Activated CD4-positive, alpha-beta T cell treated with anti-CD3 and anti-CD28 coated beads, Interleukin-2, amount 50 U/mL, for 24 hours (primary cell): ENCODE measurements at places on chromosomes 6 and 20.

DNA sequence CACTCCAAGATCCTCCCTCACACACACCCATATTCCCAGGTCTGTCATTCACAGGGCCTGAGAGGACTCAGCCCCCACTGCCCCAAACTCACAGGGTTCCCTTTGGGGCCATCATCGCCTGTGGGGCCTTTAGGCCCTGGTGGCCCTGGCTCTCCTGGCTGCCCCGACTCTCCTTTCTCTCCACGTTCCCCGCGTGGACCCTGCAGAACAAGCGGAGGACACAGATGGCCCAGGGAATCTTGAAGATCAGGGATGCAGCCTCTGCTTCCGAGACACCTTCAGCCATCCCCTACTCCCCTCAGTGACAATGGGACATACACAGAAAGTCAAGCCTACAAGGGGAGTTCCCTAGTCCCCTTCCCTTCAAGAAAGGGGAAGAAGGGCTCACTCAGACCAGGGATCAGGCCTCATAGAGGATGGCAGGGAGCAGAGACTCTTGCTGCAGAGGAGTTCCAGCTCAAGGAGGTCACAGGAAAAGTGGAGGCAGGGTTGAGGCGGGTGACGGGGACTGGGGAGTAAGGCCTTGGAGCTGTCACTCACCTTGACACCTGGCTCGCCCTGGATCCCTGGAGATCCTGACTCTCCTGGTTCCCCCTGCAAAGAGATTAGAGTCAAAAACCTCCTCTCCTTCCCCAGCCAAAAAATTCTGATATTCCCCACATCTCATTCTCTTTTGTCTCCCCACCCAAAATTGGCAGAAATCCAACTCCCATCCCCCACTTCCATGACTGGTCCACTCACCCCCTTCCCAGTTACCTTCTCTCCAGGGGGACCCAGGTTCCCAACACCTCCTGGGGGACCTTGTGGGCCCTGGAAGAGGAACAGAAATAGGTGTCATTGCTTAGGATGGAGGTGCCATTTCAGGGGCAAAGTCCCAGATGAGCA lies 22.7 kb downstream of the COL11A2 start:
- DNase-seq = no peak

DNA sequence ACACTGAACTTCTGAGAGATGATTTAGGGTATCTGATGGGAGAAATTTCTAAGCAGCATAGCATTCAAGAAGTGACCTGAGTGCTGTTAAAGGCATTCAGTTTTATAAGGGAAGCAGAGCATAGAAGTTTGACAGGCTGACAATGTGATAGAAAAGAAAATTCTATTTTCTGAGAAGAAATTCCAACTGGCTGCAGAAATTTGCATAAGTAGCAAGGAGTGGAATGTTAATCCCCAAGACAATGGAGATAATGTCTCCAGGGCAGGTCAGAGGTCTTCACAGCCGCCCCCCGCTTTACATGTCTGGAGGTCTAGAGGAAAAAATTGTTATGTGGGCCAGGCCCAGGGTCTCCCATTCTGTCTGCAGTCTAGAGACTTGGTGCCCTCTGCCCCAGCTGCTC lies 1361.8 kb upstream of the EYS start:
- DNase-seq = no peak

GRCh38 chr6:13478525-13478966 lies 8.9 kb downstream of the GFOD1 start:
- DNase-seq = no peak

DNA sequence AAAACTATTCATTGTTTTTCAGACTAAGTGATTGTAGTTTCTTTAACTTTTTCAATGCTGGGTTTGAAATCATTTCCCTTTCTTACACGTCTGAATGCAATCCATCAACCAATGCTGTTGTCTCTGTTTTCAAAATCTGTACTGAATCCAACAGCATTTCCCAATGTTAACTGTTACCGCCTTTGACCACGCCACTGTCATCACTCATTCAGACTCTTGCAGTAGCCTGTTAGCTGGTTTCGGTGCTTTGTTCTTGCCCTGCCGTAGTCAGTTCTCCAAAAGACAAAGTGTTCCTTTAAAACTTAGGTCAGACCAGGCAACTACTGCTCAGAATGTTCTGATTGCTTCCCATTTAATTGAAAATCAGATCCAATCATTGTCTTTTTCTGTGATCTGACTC lies 131.3 kb downstream of the PLCB4 start:
- no peak for DNase-seq

DNA sequence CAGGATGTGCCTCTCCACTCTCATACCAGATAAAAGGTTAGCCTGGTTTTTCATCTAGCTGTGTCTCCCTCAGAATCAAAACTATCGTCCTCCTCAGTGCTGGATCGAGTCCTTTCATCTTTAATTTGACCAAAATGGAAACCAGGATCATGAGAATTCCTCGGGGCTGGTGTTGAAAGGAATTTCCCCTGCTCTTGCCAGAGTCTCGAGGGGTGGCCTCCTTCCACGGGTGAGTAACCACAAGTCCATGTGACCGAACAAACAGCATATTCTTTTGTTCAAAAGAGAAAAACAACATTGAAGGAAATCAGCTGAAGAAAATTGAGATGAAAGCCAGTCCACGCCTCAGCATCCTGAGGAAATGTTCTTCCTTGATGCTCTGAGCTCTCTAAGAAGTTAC lies 165.9 kb upstream of the CDYL start:
- DNase-seq = no peak

DNA sequence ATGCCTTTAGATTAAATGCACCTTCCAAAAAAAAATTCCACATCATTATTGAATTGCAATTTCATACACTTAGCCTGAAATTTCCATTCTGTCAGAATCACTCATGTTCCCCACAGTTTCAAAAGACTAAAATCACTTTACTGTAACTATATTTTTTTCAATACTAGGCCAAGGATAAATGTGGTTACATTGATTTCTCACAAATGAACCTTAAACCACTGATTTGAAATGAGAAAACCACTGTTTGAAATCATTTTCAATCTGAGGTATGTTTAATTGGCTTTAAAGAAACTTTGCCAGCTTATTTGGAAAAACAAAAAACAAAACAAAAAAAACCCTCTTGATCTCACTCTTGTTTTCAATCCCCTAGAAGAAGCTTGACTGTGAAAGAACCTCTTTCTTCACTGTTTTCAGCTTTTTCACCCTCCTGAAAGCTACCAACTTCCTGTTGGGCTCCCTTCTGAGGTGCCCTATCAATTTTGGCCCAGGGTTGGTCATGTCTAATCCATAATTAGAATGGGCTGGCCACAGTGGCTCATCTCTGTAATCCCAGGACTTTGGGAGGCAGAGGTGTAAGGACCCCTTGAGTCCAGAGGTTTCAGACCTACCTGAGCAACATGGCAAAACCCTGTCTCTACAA lies 242.5 kb downstream of the ADGRG6 start:
- no peak for DNase-seq

DNA sequence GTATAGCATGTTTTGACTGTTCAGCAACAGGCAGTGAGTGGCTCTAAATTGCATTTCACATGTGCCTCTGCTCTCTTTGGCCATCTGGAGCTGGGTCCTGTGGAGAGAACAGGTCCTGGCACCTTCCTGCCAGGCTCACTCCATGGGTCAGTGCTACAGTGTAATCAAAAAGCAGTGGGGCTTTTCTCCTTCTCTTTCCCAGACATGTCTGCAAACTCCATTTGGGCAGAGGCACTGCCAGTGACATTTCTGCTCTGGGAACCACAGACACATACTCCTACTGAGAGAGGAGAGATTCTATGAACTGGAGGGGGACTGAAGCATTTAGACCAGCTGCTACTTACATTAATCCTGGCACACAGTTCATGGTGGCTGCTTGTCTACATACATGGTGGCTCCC lies 68.3 kb upstream of the TRAF3IP2 start:
- no peak for DNase-seq

DNA sequence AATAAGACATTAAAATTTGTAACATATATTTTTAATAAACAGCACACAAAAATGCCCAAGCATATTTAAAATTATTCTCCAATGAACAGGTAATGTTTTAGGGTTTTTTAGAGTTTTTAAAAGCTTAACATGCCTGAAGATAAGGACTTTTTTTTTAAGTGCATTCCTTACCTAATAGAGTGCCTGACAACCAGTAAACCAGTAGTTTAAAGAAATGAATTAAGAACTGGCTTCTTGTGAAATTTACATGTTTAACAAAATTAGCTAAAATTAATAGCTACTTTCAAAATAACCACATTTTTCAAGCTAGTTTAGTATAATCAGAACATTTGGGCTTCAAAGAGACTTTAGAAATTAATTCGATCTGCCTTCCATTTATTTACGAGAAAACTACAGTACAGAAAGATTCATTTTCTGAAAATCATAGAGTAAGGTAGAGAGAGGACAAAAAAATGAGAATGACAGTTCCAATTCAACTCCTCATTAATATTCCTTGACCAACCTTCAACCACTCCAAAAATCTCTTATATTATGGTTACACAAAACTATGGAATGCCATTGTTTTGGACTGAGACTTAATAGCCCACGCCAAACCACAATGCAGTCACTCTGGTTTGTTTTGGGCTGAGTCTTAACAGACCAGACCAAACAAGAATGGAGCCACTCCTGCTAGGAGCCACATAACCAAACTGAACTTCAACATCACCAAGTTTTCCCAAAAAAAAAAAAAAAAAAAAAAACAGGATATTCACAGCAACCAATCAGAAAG lies 5.7 kb upstream of the PLN start:
- no peak for DNase-seq

GRCh38 chr6:32114796-32115195 lies 5.7 kb upstream of the TNXB start:
- DNase-seq = no peak

DNA sequence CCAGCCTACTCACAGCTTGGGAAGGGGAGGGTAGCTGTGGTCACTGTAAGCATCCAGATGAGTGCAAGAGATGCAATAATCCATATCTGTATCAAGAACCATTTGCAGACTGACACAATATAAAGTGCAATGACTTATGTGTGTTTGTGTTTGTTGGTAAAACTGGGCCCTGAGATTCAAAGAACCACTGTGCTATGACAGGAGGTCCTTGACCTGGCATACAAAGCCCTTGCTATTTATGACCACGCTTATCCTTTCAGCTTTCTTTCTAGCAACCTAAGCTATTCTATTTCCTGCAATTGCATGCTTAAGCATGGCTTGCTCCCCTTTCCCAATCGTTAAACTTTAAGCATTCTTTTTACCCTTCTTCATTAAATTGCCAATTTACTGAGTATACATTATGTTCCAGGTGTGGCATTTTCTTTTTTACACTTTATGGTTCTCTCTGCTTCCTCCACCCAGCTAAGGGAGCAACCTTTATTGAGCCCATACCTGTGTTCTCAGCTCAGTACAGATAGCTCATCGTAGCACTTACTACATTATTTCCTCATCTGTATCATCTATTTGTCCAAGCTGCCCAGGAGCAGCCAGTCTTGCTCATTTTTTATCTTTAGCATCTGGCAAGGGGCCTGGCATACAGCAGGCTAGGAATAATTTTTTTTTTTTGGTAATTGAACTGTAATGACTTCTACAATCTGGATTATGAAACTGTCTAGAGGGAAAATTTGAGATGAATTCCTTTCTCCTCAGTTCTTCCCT lies 3.5 kb downstream of the MCUR1 start:
- no peak for DNase-seq

DNA sequence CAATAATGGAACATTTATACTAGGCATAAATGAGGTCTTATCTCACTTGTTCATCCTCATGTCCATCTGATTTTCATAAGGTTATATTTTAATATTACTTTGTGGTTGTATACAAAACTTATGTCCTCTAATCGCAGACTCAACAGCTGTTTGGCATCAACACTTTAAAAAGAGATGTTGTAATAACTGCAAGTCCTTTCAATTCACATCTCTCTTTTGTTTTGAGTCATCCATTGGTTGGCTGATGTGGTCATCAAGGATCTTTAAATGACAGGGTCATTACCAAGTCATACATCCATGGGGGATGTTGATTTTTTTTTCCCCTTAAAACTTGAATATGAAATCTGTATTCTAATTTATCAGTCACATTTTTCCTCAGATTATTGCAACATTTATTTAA lies 299.4 kb upstream of the NRSN1 start:
- DNase-seq = no peak

DNA sequence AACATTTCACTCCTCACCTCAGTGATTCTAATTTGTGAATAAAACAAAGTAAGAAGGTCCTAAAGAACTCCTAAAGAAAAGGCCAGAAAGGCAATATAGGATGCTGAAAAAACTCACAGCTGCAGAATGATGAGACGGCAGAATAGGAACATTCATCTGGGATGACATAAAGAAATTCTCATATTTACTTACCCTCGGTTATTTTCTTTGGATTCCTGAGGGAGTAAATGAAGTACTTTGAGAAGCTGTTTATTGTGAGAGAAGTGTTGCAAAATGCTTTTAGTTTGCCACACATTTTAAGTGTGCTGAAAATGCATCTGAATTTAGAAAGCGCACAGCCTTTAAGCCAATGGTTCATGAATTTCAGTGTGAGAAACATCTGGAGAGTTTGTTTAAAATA lies 35.7 kb upstream of the RBL1 start:
- DNase-seq = no peak

GRCh38 chr6:101845172-101845571 lies 451.7 kb downstream of the GRIK2 start:
- DNase-seq = no peak

GRCh38 chr20:1721687-1722512 lies 64.3 kb upstream of the SIRPG start:
- no peak for DNase-seq

DNA sequence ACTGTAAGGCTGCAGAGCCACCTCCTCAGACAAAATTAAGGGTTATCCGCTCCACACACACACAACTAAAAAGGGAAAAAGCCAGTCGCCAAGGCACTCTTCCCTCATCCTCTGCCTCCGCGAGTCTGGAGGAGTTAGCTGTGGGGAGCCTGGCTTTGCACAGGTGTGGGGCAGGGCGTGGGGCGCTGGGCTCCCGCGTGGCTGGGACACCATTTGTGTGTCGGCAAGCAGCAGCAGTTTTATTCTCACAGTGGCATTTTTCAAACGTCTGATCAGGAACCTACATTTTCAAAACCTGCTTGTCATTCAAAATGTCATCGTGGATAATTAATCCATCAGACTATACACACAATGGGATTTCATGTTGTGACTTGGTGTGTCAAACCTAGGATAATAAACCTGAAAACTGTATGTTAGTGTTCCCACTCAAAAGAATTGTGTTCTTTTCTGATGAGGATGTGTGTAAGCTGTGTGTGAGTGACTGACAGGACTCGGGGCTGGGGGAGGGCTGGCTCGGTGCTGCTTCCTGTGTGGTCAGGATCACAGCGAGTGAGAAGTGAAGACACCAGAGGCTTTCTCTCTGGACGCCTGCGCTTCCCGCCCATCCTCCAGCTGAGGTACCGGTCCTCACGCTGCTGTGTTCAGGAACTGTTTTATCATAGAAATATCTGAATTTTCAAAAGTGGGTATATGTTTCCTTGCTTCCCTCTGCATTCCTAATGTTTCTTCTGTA lies 83.1 kb downstream of the IRF4 start:
- peak; percentile 77 for DNase-seq
